ENCODE measurements at places on chromosomes 4 and X.

DNA sequence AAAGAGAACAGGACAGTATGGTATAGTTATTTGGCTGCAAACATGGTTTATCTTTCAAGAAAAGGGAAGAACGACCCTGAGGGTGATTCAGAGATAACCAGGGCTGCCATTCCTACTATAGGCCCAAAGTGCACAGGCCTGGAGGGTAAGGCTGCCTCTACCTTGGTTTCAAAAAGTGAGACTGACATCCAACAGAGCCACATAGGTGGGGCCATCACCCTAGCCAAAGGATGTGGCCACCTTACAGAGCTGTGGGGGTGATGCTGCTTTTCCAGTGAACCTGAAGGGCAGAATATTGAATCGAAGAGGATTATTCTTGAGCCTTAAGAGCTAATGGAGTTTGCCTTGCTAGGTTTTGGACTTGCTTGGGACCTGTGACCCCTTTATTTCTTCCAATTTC, 15.7 kb downstream of the SH2D1A start:
- DNase-seq, result no peak

GRCh38 chrX:110563282-110563681, 204.6 kb downstream of the RTL9 start:
- DNase-seq, result no peak

GRCh38 chr4:8115916-8116315, 42.7 kb downstream of the ABLIM2 start:
- DNase-seq, result no peak

GRCh38 chr4:184408684-184409081, 65.7 kb downstream of the IRF2 start:
- no peak for DNase-seq

DNA sequence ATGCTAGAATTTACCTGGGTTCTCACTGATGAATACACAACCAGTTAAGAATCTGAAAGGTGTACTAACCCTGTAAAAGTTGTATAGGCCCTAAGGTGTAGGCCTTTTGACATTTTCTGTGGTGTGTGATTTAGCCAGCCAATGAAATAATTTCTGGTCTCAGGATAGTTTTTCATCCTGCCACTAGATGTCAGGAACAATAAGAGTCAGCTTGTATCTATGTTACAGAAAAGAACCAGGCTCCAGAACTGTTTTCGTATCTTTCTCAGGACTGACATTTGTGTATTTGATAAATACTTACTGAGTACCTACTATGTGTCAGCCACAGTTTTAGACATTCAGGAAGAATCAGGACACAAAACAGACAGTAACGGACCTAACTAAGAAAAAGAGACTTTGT, 673.6 kb upstream of the TENM3 start:
- no peak for DNase-seq

DNA sequence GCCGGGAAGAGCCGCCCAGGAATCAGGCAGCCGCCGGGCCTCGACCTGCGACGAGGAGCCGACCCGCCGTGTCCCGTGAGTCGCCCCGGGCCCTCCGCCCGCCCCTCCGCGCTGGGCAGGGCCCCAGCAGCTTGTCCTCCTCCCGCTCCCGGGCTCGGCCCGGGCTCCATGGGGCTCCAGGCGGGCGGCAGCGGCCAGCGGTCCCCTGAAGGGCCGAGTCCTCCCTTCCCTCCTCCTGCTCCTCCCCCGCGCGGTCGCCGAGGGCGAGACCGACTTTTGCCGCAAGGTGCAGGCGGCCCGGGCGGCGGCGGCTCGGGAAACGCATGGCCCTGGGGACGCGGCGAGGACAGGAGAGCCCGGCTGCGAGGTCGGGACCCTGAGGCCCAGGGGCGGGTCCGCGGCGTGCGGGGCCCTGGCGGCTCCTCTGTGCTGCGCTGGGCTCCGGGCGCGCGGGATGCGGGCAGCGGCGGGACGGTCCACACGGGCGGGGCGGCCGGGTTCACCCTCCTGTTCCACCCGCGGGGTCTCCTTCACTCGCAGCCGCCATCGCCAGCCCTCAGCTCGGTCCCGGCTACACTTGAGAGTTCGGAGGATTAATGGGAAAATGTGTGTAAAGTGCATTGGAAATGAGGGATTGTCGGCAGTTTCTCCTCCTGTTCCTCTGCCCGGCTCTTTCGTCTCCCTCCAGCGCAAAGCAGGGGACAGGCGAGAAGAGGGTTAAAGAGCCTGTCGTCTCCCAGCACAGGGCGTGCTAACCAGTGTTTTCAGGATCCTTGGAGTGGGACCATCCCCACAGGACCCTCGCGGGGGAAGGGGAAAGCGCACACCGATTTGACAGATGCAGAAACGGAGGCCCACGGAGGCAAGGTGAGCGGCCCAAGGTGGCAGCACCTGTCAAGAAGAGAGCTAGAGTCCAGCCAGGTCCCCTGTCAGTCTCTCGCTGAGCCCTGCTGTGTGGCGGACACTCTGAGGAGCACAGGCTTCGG, 16.6 kb upstream of the ZNF718 start:
- DNase-seq, result no peak

- no peak for DNase-seq
Measured at GRCh38 chrX:8897259-8897658, 96.1 kb upstream of the FAM9A start.

DNA sequence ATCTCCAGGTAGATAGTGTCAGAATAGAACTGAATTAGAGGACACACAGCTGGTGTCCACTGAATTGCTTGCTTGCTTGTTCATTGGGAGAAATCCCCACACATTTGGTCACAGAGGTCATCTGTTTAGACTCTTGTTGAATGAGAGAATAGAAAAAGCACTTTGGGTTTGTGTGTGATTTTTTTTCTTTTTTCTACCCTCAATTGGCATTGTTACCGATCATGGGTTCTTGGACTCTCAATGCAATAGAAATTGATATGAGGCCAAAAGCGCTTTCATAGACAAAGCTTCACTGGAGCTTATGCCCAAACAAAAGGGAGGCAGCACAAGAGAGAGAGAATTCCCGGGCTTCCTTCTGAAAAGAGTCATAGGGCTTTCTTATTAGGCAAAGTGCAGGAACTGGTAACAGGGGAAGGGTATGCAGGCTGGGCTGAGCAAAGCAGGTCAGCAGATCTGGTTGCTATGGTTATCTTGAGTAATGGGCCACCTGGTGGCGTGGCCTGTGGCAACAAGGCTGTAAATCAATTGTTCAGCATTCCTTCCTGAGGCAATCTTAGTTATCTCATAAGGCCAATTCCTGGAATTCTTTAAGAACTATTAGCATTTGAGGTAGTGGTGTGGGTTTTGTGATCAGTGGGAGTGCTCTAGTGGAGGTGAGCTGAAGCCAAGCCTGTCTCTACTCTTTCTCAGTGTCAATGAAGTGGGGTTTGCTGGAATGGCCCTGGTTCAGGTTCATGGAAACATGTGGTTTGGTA, 5.3 kb upstream of the GPR82 start:
- DNase-seq, result no peak

DNA sequence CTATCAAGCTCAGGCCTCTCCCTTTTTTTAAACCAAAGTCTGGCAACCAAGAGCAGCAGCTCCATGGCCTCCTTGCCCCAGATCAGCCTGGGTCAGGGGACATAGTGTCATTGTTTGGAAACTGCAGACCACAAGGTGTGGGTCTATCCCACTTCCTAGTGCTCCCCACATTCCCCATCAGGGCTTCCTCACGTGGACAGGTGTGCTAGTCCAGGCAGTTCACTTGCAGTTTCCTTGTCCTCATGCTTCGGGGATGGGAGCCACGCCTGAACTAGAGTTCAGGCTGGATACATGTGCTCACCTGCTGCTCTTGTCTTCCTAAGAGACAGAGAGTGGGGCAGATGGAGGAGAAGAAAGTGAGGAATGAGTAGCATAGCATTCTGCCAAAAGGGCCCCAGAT, 21.5 kb downstream of the SLC34A2 start:
- DNase-seq, result no peak

DNA sequence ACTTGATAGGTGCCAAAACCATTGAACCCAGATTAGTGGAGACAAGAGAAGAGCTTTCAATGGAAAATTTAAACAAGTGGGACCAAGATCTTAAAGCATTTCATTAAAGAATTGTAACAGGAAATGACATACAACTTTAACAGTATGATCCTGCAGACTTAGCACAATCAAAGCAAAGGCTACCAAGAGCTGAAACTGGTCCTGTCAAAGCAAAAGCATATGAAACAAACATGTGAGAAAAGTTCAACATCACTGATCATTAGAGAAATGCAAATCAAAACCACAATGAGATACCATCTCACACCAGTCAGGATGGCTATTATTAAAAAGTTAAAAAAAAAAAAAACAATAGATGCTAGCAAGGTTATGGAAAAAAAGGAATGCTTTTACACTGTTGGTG, 425.6 kb downstream of the IL1RAPL1 start:
- DNase-seq, result no peak

DNA sequence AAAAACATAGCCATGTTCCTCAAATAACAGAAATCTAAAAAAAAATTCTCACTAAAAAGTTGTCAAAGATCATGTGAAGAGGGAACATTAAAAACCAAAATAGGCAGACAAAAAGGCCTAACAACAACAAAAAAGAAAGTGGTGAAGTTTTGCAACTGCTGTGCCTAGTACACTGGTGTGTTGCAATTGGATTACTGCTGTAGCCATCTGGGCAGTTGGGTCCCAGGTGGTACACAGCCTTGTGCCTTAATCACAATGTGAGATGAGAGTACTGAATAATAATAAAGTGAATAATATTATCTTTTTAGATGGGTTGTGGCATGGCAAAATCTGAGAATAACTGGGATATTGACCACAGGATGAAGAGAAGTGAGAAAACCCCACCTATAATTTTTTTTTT, 12.0 kb downstream of the C4orf54 start:
- DNase-seq, result no peak

GRCh38 chr4:173697840-173698239, 167.8 kb upstream of the HAND2 start:
- no peak for DNase-seq
